DMS79 (cell line): ENCODE measurements at places on chromosomes 1 and 21.

DNA sequence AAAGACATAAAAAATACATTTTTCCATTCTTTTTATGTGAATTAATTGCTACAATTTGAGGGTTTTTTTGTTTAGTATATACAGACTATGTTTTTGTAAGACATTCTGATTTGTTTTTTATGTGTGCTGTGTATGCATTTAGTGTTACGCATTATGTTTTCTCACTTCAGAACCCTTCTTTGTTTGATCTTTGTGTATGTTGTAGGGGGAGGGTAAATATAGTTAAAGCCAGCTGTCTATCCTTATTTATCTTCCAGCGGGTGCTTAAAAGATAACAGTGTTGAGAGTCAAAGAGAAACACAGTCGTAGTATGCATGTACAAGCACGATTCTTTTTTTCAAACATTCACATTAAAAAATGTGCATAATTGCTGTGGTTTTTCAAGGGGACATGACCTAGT, 97.5 kb upstream of the KIAA1614 start:
- no peak for DNase-seq

- no peak for DNase-seq
Measured at GRCh38 chr1:7068552-7068951, 283.3 kb downstream of the CAMTA1 start.

DNA sequence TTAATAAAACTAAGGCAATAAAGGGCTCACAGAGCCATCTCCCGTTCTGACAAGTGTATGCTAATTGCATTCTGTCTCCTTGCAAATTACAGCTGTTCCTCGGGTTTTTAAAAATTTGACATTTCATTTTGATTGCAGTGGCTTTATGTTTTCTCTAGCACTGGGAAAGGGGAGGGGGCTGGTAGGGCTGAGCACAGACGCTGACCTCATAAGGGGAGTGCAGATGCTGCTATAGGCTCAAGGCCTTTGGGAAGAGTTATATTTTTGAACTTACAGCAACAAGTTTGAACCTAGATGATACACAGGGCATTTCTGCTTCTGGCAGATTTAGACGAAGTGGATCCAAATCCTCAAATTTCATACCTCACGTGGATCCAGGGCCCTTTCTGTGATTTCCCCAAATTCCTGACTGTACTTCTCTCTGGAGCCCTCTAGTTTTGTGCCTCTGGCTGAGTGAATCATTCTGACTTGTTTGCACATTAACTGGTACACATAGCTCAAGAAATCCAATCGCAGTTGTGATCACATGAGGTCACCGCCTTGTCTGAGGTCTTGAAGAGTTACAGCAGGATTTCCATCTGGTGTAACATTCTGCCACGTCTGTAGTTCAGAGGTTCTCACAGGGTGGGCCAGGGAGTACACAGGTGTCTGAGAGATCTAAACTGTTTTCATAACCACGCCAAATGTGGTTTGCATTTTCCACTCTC, 230.3 kb downstream of the C1orf94 start:
- DNase-seq, result peak; percentile 9

DNA sequence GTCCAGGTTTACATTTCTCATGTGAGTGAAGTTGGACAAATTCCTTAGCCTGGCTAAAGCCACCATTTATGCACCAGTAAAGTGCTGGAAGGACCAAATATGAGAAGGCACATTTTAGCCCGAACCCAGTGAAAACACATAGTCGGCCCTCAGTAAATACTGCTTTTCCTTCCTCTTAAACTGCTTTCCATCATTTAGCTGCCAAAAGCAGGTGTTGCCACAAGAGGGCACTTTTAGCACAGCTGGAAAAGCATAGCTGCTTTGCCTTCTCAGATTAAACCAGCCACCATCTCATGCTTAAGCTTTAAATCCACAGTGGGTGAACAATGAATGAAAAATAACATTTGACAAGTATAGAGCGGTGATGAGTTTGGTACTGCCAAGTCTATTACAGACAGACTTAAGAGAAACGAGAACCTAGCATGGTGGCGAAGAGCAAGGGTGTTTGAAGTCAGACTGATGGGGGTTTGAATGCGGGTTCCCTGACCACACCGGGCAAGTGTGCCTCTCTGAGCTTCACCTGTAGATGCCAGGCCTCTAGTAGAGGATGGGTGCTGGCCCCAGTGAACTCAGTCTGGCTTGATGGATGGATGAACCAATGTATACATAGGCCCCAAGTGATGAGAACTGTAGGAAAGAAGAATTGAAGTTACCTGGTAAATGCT, 57.8 kb downstream of the SLC35D1 start:
- DNase-seq, result no peak

- no peak for DNase-seq
Measured at GRCh38 chr1:192726820-192727504, 81.9 kb upstream of the RGS2 start.

DNA sequence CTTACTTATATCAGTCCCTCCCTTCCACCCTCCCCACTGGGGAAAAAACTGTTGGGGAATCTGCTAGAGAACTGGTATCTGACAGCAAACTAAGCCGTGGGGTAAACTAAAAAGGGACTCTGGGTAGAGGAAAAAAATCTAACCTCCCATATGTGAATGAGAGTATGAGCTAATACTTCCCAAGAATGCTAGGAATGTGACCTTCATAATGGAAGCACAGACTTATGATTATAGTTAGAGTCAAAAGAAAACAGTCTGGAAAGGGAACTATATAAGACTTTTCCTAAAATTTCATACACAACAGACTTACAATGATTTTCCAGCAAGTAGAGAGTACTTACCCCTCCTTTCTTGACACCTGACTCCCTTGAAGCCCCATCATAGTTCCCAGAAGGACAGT, 23.0 kb upstream of the RBBP5 start:
- DNase-seq, result no peak

DNA sequence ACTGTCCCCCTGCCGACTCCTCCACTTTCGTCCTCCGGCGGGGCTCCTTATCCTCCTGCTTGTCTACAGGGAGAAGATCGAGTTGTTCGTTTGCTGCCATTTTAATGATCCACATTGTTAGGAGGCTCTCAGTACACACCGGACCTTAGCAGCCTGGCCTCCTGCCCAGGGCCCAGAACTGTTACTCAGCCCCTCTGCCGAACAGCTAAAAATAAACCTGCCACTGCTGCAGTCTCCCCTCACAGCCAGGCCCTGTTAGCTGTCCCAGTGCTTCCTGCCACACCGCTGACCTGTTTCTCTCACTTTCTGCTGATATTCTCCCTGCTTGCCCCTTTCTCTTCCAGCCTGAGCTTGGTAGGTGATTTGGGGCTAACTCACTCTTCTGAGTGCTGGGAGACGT, 8.3 kb downstream of the MAPKAPK2 start:
- no peak for DNase-seq

- peak; percentile 89 for DNase-seq
Measured at GRCh38 chr1:151909167-151910149, at the start of gene THEM4. THEM4 (minus strand) TSS chr1:151909511; CDS start chr1:151909458, 53 bp downstream.

DNA sequence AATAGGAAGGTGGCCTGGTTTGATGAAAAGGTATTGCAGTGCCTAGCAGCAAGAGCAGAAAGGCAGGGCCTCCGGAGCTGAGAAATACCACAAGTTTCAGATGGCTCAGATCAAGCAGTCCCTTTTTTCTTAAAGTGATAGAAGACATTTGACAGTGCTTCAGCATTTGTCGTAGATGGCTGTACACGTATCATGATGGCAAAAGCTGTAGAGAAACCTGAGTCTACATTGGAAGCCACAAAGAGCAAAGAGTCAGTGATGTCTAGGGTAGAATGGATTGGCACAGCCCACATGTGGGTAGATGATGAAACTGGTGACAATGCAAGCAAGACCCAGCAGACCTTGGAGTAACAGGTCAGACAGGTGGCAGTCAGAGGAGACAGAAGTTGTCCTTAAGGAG, 101.3 kb upstream of the ARTN start:
- no peak for DNase-seq

DNA sequence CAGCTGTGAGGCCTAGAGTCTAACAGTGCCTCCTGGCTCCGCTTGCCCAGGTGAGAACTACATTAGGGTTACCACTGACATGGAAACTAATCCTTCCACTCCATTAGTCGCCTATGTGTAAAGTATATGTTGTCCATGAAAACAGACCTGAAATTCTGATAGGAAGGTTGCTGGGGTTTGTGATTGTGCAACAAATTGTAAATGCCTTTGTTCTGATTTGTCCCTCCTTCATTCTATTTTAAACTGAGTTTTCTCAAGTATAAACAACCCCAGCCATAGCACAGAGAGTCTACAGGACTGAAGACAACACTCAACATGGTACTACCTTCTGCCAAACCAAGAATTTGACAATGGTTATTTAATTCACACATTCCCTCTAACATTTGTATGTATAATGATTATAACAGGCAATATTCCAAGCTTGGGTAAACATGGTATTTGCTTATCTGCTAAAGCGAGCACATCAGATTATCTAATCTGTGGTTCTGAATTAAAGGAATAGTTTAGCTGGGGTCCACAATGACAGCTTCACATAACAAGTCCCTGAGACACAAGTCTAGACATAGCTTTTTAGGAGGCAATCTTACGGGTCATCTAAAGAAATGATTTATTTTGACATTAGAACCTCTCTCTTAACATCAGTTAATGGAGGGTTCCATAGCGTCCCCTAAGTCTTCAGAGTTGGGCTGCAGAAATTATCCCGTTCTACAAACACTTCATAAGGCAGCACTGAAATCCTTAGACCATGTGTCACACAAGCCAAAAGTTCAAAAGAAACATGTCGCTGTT, 633.0 kb downstream of the SMYD3 start:
- DNase-seq, result no peak

- no peak for DNase-seq
Measured at GRCh38 chr1:77371396-77371795, 89.6 kb downstream of the AK5 start.

GRCh38 chr1:27979859-27980201, 20.1 kb downstream of the XKR8 start:
- DNase-seq, result no peak

DNA sequence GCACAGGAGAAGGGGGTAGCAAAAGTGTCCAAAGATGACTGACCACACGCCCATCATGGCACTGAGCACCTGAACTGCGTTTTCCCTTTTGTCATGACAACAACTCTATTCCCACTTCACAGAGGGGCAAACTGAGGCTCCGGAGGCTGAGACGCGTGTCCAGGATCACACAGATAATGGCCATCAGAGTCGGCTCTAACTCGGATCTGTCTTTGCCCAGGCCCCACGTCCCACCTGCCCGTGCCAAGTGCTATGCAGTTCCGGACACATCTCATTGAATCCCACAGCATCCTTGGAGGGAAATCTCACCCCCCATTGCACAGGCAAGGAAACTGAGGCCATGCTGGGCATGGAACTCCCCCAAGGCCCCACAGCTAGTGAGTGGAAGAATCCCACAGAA, 62.1 kb downstream of the MATN1 start:
- DNase-seq, result no peak

DNA sequence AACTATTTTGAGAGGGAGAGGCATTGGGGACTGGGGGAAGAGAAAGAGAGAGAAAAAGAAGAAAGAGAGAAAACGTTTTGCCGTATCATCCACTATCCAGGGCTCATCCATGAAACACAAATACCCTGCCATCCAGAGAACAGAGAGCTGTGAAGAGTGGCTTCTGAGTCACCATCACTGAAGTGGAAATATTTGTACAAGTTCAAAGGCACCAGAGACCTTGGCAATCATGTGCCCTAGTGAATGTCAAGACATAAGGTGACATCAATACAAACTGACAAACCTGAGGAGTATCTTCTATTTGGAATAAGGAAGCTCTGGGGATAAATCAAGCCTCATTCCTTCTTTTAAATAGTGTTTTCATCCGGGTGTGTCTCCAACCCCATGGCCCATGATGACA, 197.2 kb upstream of the PROX1 start:
- DNase-seq, result no peak

- DNase-seq, result no peak
Measured at GRCh38 chr1:78298349-78298748, 192.4 kb upstream of the PTGFR start.

DNA sequence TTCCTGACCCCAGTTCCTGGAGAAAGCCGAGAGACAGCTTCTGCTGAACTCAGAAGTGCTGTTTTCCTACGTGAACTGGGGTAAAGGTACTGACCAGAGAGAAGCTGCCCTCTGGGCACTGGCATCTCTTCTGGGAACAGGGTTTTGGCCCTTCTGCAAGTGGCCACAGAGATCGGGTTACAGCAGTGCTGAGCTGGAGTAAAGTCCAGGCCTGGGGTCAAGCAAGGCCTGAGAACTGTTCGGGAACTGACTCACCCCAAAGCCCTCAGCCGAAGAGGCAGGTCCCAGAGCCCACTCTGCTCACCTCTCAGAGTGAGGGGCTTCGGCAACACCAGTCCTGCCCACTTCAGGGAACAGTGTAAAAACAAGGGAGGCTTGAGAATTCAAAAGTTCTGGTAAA, 177.2 kb upstream of the RUNX1 start:
- no peak for DNase-seq

DNA sequence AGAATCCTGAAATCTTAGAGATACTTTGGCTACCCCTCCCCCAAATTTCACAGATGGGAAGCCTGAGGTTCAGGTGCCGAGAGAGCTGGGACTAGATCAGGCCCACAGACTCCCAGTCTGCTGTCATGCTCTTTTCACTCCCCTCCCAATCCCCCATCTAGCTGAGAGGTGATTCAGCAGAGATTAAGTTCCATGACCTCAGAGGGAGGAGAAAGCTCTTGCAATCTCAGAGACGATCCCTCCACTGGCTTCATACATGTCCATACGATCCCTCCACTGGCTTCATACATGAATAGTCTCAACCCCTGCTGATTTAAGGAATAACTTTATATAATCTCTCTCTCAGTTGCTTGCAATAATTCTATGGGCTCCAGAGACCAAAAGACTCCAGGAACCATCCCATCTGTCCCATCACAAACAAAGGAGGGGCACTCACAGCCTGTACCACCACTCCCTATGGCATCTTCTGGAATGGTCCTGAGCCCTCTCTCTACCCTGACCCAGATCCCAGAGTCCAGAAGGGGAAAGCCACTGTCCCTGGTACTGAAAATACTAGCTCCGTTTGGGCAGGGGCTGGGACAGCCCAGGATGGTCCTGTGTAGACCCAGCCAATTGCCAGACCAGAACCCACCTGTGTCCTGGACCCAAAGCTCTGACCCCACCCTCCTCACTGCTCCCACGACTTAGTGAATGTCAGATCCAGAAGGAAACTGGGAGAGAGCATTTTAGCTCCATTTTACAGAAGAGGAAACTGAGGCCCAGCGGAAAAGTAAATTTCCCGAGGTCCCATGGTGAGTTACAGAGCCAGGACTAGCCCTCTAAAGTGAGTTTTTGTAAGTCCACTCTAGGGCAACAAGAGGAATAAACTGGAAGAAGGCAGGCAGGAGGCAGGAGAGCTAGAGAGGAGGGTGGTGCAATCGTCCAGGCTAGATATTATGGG, 27.1 kb downstream of the RIMS3 start:
- DNase-seq, result no peak
